ENCODE measurements at places on chromosomes 6 and 20.

DNA sequence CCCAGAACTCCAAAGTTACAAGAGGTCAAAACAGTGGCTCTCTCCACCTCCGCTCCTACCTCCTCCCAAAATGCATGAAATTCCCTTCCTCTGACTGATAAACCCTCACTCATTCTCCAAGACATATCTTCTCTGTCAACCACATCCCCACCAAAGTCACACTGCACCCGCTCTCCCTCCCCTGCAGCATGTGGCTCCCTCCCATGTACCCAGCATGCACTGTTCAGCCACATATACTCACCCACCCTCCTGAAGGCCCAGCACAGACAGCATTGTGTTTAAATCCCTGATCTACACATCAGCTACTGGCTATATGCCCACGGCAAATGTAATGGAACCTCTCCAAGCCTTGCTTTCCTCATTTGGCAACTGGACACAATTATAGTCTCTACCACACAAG, 5.5 kb upstream of the POU5F1 start:
- DNase-seq, result no peak

DNA sequence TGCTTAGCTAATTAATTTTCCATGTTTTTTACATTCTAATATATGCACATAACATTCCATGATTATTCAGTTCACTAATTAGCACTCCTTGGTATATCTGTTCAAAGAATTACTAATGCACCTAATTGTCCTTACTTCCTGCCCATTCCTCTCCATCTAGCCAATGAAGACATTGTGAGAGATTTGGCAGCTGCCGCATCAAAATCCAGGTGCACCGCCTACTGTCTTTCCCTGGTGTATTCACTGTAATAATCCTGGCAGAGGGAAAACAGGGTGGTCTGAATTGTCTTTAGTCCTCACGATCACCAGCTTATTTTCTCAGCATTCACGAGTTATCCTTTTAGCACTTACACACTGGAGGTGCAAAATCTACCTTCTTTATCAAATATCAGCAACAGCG, 61.0 kb upstream of the SCGN start:
- DNase-seq, result no peak

- no peak for DNase-seq
These were observed 523.0 kb upstream of the FLRT3 start for GRCh38 chr20:14860410-14860814.

DNA sequence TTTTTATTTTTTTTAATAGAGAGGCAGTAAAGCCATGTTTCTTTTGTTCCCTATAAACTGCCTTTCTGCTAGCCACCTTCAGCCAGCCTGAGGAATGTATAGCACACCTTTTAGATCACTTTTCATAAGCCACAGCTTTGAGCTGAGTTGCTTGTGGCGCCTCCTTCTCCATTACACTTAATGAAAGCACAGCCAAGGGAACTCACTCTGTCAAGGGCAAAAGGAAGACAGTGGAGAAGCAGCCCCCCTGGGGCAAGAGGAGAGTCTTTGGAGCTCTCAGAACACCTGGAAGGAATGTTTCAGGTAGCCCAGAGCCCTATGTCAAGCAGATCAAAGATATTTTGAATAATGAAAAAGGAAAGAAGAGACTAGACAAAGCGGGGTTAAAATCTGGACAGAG, 235.1 kb downstream of the CLIC5 start:
- DNase-seq, result no peak

- DNase-seq, result no peak
These were observed 1.3 kb upstream of the FNDC11 start for GRCh38 chr20:63552481-63553249.

DNA sequence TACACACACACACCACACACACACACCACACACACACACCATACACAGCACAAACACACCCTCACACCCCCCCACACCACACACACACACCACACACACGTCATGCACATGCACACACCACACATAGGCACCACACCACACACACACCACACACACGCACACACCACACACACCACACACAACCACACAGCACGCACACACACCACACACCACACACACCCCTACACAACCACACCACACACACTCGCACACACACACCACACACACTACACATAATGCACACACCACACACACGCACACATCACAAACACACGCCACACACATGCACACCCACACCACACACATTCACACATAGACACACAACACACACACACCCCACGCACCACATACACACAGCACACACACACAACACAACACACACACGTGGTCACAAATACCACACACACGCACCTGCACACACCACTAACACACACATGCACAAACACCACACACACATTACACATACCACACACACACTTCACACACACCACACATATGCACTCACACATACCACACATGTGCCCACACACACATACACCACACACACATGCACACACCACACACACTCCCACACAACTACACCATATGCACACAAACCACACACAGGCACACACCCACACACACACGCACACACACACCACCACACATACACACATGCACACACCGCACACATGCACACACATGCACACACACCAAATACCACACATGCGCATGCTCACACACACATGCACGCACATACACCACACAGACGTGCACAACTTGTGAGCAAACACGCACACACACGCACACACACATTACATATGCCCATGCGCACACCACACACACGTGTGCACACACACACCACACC, 9.4 kb upstream of the ACSS1 start:
- no peak for DNase-seq

DNA sequence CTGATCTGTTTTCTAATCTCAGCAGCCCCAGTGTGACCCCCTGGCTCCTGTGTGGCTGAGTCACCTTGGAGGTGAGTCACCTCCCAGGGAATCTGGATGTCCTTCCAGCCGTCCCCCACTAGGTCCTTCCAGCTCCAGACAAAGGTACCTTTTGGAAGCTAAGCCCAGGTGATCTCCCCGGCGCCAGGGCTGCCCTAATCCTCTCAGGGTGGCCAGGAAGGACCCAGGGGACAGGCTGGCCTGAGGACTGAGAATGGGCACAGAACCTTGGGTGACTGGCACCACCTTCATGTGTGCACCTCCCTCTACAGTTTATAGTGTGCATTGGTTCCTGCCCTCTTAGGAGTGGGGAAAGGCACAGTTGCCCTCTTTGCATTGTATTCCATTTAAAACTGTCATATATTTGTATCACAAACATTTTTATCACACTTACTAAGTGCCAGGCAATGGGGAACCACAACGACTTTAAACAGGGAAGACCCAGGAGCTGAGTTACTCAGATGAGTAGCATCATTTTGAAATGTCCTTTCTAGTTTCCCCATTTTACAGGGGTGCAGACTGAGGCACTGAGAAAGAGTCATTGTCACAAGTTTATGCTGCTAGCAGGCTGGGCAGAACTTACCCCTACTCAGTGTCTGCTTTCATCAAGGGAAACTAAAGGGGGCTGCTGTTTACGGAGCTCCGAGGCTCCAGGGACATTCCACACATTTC, 2.6 kb upstream of the BPIFB4 start:
- no peak for DNase-seq

DNA sequence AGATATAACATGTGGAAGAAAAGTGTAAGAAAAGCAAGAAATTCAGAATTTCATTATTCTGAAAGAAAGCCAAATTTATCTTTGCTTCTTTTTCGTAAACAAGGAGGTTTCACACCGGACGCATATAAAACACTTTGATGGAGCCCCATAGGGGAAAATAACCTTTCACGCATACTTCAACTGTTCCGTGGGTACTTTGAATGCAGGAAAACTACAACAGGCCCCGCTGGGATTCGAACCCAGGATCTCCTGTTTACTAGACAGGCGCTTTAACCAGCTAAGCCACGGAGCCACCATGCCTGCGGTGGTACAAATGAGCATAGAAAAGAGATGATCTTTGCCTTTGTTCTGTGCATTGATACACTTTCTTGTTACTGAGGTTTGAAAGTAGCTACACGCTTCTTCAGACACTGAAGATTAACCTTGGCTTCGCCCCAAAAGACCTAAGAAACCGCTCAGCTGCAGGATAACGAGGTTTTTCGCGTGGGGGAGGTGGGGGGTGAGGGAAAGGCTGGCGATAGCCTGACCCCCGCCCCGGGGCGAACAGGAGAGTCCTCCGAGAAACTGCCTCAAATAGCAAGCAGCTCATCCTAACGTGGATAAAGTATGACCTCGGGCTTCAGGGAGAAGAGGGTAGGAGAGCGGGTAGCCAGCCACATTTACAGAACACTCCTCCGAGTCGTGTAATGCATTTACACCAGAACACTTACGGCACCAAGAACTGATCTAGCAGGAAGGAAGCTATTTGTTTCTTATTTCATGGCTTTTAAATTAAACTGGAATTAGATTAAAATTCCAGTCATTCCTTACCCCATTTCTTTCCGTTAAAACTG, 5.3 kb upstream of the HMGN4 start:
- DNase-seq, result peak; percentile 94

GRCh38 chr20:24914388-24915241, 34.5 kb upstream of the CST7 start:
- no peak for DNase-seq

GRCh38 chr20:45293041-45294002, 13.3 kb upstream of the RBPJL start:
- peak; percentile 73 for DNase-seq

GRCh38 chr6:25863360-25863759, 10.7 kb downstream of the SLC17A3 start:
- no peak for DNase-seq

- no peak for DNase-seq
These were observed 618.0 kb downstream of the PRKN start for GRCh38 chr6:162109480-162110050.

GRCh38 chr6:111105578-111105977, 18.3 kb downstream of the SLC16A10 start:
- no peak for DNase-seq

- DNase-seq, result peak; percentile 10
These were observed 340.0 kb downstream of the ADGRB3 start for GRCh38 chr6:68975064-68975463.

GRCh38 chr6:12348530-12349511, 58.7 kb downstream of the EDN1 start:
- DNase-seq, result peak; percentile 81

GRCh38 chr6:166613027-166613426, 14.0 kb downstream of the RPS6KA2 start:
- no peak for DNase-seq

DNA sequence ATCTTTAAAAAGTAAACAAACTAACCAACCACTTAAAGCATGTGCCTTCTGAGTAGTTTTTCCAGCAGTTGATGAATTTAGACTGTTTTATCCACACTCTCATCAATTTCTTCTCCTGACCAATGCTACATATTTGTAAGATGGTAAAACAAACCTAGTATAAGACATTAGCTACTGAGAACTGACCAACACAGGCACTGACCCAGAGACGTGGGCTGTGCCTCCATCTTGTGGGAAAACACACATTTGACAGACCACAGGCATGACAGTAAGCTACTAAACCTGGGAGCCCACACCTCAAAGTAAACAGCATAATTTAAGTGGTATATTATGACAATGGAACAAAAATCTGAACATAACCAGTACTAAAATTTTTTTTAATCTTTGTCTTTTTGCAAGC, 121.4 kb upstream of the NRSN1 start:
- DNase-seq, result peak; percentile 0

GRCh38 chr20:35316086-35316485, 23.9 kb upstream of the FAM83C start:
- DNase-seq, result no peak

DNA sequence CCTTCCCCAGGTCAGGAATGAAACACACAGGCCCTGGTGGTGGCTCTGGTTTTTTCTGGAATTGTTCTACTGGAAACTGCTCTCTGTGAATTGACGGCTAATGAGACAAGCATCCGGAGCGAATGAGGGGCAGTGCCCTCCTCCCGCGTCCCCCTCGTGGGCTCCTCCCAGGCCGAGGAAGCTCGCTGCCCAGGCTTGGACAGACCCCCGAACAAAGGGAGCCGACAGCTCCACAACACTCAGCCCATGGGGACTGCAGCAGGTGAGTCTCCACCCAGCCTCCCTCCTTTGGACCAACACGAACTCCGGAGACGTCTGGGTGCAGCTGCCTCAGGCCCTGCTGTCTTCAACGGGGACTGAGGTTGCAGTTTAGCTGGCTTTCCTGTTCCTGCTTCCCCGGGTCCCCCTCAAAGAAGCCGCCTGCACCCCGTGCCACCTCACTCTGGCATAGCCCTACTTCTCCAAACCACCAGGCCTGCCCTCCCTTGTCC, 31.3 kb upstream of the AFDN start:
- DNase-seq, result no peak

DNA sequence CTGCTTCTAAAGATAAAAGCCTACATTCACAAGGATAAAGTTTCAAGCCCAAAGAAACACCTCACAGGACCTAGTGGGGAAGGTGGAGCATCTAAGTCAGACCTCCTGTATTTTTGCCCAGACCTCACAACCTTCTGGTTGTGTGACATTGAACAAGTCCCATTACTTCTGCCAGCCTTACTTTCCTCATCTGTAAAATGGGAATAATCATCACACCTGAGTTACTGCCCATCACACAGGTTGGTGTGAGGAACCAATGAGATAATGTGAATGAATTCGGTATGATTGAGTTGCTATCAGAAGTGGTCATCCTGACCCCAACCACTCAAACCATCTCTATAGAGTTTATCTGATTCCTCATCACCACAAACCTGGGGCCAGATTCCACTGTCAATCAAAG, 11.1 kb upstream of the SLC22A23 start:
- no peak for DNase-seq

- no peak for DNase-seq
These were observed 36.0 kb downstream of the ANKS1A start for GRCh38 chr6:34924831-34925625.

DNA sequence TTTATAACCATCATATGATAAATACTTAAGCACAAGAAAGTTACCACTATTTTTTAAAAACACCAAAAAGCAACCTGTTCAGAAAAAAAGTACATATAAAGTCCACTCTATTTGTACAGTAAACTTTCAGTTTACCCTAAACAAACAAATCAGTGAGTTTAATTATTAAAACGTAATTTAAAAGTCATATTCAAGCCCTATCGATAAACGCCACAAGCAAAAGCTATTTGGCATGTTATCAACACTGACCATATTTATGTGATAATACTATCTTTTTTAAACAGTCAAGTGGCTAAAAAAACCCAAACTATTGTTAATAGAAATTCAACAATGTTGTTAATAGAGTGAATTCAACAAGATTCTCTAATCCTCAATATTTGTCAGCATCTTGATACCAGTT, 1.9 kb downstream of the KATNA1 start:
- DNase-seq, result no peak

DNA sequence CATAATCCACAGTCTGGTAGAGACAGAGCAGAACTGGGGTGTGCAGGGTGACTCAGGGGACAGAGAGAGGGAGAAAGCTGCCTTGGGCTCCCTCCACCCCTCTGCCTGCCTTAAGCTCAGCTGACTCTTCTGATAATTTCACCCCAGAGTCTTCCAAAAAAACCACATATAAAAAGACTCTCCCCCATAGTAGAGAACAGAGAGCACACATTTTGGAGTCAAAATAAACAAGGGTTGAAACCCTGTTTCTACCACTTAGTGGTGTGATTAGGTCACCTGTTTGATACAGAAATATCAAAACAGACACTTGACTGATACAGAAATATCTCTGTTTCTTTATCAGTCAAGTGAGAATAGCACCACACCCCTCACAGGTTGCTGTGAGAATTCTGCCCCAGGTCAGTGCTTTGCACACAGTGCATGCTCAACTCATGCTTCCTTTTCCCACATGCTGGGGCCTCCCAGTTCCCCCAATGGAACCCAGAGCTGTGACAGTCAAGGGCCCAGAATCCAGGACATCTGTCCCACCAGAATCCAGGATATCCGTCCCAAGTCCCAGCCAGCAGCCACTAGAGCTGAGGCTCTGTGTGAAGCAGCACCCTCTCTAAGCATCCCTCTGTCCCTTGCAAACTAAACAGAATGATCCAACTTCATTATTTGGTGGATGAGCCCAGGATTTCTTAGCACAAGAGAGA, 1.2 kb downstream of the TREML2 start:
- DNase-seq, result no peak

Measured in mesenchymal stem cell (in vitro differentiated cells and primary cell).